SIG-M5 (cell line): ENCODE measurements at places on chromosomes 13 and 19.

- DNase-seq = no peak
Observed at GRCh38 chr19:55525289-55526101, 11.4 kb downstream of the SBK2 start.

DNA sequence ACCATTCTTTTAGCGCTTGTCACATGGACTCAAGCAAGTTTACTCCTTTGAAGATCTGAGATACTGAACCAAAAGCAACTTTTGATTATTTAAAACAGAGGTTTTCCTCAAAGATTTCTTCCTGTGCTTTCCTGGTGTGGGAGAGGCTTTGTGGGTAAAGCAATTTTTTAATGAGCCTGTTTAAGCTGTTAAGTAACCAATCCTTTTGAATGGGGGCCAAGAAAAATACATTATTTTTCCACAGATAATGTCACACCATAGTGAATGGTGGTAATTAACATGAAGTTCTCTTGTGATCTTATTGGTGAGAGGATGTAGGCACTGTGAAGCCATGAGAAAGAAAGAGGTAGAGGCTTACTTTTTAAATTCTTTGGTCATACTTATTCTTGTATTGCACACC lies 55.8 kb upstream of the OBI1 start:
- DNase-seq = no peak

DNA sequence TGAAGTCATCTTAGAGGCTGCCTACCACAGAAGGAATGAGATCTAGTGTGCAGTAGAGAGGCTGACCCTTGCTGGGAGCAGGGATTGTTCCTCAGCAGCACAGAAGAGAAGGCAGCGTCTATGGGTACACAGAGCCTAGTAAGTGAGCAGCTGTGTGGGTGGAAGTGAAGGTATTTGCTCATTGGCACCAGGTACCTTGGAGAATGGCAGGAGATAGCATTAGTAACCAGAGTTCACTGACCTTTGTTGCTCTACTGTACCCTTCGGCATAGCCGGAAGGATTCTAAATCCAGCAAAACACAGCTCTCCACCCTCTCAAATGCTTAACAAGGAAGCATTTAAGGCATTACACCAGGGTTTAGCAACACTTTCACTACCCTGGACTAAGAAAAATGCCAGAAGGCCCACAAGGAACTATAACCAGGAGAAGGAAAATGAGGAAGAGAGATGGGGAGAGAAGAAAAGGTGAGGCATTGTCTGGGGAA lies 12.3 kb downstream of the SOX21 start:
- no peak for DNase-seq

DNA sequence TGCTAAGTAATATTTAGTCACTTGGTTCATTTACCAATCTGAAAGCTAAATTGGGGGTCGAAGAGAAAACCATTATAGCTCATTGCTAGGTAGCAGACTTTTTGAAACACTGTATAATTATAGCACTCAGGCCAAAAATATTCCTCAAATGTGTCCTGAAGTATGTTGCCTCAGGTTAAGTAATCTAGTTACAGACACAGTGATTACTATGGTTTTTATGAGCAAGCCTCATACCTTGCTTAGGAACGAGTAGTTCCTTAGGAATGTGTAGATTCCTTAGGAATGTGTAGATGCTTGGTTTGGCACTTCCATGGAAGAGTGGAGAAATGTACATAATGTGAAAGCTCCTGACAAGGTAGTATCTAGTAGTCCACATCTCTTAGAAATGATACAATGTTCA lies 387.5 kb downstream of the LMO7 start:
- no peak for DNase-seq

- DNase-seq = no peak
Observed at GRCh38 chr13:103222683-103223082, 156.5 kb upstream of the SLC10A2 start.

DNA sequence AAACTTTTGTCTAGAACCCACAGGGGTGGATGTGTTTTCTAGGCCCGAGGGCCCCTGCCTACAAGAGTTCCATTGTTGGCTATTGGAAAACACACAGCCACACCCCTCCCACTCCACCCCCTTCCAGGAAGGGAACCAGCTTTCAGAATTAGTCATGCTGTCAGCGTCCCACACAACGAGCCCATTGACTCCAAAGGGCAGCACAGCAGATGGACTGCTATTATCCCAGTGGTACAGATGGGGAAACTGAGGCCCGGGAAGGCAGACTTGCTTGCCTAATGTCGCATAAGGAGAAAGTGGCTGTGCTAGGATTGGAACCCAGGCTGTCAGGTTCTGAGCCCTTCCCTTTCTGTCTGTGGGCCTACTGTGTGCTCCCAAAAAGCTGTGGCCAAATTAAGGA lies 8.1 kb upstream of the FXYD3 start:
- DNase-seq = no peak

DNA sequence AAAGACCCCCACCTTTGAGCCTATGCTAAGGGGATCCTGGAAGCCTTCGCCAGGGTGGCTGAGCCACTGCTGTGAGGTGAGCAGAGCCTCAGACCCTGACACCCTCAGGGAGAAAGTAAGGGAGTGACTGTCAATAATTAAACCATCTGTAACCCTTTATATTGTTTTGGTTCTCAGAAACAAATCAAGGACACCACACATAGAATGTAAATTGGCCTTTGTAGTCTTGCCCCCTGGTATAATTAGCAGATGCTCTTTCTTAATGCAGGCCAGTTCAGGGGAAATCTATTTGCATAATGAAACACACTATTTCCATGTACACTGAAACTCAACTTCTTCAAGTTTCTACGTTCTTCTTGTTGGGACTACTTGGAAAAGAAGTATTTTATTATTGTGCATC lies 127.7 kb upstream of the EDNRB start:
- no peak for DNase-seq

GRCh38 chr19:7068599-7068998 lies 904 bp upstream of the ZNF557 start:
- no peak for DNase-seq

- no peak for DNase-seq
Observed at GRCh38 chr13:77820431-77821149, 98.0 kb downstream of the EDNRB start.

DNA sequence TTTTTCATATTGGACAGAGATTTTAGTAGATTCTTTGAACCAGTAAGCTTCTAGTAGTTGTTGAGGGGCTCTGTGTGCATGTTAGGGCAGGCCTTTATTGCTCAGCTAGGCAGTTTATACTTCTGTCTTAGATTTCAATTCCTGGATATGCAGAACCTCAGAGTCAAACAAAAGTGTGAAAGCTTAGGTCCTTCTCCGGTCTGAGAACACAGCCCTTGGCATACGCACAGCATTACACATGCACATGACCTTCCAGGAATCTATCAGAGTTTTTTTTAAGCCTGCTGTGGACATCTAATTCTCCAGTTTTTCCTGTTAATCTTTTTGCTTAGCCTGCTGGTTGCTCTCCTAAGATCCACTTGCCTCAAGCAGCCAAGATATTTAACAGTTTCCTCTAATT lies 77.9 kb upstream of the KL start:
- no peak for DNase-seq

- no peak for DNase-seq
Observed at GRCh38 chr13:99959127-99959539, 12.4 kb downstream of the ZIC5 start.

DNA sequence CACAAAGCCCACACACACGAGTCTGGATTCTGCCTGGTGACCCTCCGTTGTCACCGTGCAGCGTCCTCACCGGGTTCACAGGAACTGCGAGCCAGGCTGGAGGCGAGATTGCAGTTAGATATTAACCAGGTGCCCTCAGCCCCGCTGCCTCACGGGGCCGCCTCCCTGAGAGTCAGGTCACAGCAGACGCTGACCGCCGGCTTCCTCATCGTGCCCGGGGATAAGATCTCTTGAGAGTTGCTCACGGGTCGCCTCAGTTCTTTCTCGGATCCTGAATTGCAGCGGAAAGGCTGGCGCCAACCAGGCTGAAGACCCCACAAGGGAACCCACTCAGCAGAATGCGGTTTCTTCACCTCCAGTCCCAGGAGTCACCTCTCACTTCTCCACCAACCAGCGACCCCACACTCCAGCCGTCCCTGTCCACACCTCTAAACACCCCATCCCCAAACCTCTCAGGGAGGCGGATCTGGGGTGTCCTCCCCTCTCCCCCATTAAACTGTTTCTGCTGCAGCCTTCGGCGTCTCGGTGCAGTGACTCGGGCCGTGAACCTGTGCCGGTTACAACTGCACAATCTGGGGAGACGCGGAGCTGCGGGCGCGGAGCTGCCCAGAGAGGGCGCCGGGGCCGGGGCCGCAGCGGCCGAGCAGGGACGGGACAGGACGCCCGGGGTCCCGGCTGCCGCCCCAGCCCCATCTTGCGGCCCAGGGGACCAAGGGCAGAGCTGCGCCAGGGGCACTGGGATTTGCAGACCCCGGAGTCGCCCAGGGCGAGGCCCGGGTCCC lies 591 bp downstream of the ZNF823 start:
- DNase-seq = no peak

DNA sequence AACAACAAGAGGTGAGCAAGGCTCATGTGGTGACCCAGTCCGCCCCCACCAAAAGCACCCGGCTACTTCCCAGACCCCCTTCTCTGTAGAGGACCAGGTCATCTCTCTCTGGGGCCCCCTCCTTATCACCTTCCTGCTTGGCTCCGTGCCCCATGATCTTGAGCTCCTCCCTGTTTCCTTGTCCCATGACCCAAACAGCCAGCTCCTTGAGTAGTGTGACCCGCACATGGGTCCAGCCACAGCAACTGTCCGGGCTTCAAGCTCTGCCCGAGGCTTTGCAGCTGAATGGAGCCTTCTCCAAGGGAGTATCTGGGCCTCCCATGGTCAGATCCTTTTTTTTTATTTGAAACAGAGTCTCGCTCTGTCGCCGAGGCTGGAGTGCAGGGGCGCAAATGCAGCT lies 61.8 kb downstream of the MYO9B start:
- DNase-seq = no peak

- no peak for DNase-seq
Observed at GRCh38 chr19:38837656-38838121, 6.1 kb upstream of the ECH1 start.

DNA sequence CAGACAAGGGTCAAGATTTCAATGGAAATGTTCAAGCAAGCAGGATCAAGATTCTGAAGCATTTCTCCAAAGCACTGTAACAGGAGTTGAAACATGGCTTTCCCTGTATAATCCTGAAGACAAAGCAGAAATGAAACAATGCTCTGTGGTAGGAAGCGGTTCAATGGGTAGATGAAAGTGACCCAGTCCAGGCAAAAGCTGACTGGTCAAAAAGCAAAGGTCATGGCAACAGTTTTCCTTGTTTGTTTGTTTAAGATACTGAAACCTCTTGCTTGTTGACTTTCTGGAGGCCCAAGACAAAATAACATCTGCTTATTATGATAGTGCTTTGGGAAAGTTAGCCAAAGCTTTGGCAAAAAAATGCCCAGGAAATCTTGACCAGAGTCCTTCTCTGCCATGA lies 1343.9 kb upstream of the PCDH9 start:
- no peak for DNase-seq

DNA sequence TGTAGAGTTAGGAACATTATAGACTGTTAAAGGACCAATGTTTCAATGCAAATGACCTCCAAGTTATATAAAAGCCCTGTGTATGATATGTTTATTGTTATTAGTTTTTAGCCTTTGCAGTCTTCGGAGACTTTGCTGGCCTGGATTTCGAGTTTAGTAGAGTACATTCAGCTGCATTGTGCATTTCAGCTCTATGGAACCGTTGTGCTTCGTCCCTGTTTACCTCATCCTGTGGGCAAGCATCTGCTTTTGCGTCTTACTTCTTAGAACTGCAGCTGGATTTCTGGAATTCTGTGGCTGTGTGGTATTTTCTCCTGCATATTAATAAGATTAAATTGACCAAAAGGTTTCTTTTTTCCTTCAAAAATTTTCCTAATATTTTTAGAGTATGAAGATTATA lies 138.6 kb downstream of the KCNRG start:
- DNase-seq = no peak

DNA sequence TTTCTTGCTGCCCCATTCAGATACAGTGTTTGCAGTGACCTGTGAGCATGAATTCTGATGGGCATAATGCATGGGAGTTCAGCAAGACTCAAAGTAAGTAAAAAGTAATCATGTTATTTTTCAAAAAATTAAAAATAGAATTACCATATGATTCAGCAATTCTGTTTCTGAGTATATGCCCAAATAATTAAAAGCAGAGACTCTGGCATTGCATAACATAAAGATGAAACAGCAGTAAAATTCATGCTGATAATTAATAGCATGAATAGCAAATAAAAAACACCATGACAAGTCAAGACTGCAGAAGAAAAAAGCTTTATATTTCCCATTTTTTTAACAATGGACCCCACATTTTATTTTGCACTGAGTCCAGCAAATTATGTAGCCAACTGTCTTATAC lies 21.3 kb downstream of the RNF6 start:
- no peak for DNase-seq

DNA sequence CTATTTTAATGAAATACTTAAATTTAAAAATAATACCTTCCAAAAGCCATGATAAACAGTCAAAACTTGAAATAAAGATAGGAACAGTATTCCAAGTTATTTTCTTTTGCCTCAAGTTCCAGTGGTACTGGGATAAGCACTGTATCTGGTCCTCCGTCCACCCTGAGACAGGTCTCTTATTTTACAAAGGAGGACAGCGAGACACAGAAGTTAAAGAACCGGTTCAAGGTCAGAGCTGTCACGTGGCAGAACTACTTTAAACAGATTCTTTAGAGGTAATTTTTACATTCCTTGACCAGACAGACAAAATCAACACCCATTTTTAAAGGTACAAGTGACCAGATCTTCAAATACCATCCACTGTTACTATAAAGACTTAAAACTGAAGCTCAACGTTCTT lies 10.4 kb upstream of the DOCK9 start:
- DNase-seq = no peak

DNA sequence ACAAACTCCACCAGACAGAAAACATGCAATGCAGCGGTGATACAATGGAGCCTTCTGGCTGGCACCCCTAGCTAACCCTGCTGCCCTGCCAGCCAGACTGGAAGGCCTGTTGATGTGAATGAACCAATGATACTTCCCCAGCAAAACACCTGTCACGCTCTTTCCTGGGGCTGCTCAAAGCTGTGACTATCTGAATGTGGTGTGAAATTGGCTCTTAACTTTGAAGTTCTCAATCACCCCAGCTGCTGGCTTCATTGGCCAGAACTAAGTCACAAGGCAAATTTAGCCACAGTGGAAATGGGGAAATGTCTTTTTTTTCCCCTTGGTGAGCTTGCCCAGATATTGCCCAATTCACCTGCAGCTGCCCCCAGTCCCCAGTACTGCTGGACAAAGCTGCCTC lies 147.3 kb downstream of the SLC7A1 start:
- no peak for DNase-seq

- no peak for DNase-seq
Observed at GRCh38 chr13:21231426-21231940, 55.0 kb downstream of the MRPL57 start.
